Muscle of arm (tissue), 14 donors: ENCODE measurements at places on chromosomes 5 and 9. TPM values are rescaled to one million over a fixed set of nuclear protein-coding genes. Genes with fewer than 3 reads are reported as not detected.

GRCh38 chr5:140575309-140575708, 10.7 kb downstream of the SLC35A4 start:
- no peak for DNase-seq

GRCh38 chr5:164671640-164672039, 1166.2 kb downstream of the MAT2B start:
- no peak for DNase-seq

DNA sequence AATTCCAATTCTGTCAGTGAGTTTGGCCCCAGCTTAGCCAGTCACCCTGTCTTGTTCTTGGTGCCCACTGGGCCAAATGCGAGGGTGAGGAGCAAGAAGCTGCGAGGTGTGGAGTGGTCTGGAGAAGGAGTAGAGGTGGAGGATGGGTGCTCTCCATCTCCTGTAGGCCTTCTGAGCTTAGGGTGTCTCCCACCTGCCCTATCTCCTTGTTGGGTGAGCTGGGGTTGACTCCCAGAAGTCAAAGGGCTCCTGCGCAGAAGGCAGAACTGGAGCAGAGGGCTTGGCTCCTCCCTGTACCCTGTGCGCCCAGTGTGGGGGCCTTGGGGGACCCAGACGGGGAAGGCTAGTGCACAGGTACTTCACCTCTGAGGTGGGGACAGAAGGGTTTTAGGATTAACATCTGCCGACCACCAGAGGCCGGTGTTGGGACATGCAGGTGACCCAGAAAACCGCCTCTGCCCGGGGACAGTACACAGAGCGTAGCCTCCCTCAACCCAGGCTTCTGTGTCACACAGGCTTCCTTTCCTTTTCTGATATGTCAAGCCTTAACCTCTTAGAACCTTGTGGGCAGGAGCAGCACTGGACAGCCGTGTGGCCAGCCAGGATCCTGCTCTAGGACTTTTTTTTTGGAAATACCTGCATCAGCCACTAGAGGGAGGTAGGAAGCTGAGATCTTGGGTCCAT, 16.9 kb downstream of the IL5 start:
- peak; percentile 49 for DNase-seq

GRCh38 chr5:181188700-181189362, 16.2 kb downstream of the TRIM7 start:
- DNase-seq, result peak; percentile 91

DNA sequence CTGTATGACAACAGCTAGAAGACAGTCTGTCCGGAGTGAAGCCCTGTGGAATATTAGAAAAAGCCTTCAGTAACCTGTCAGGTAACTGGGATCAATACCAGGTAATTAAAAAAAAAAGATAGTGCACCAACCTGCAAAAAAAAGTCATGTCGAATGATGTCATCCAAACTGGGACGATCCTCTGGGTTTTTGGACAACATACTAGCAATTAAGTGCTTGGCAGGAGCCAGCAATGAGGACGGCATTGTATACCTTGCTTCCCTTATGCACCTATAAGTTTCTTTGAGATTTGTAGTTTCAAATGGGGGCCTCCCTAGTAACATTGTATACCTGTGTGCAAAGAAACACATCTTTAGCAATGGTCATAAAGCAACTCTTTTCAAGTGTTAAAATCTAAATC, 2.8 kb downstream of the PLK2 start:
- no peak for DNase-seq

DNA sequence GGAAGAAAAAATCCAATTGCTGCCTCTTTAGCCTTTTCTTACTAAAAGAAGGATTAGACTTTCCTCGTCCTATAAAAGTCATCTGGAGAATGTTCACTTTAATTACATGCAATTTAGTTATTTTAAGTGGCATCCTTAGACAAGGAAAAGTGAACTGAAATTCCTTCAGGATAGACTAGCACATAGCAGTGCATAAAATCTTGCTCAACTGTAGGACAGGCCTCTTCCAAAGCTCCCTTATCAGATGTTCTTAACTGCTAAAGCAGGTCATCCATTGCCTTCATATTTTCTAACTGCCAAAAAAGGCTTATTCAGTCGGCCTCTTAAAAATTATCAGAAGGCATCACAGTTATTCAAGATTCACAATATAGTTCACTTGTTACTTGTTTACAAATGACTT, 396.5 kb downstream of the DMRT2 start:
- no peak for DNase-seq

DNA sequence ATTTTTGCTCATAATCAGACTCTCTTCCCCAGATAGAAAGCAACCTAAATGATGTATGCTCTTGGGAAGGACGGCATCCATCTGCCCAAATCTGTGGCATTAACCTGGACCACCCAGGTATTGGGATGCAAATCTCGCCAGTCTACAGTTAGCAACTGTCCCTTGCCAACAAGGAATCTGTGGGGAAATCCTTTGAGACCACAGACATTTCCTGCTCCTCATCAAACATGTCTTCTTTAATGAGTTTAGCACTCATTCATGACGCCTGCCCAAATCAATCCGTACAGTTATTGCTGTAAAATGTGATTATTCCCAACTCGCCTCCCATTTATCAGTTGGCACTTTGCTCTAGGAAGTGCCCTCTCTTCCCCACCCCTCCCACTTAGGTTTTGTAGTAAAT, 7.8 kb downstream of the ROR2 start:
- no peak for DNase-seq

DNA sequence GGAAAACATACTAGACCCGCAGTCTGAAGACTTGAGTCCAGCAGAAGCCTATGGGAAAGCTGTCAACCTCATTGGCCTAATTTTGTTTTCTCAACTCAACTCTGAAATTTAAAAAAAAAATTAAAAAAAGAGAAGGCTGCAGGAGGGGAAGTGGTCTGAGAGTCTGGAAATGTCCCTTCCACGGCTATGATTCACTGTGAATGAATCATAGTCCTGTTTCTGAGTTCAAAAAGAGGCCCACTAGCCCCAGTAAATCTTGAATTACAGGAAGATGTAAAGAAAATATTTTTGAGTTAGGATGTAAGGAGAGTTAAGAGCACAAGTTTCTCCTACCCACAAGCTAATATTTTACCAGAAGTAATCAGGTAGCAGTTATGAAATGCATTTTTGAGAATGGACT, 565.5 kb upstream of the DMAC1 start:
- DNase-seq, result no peak

DNA sequence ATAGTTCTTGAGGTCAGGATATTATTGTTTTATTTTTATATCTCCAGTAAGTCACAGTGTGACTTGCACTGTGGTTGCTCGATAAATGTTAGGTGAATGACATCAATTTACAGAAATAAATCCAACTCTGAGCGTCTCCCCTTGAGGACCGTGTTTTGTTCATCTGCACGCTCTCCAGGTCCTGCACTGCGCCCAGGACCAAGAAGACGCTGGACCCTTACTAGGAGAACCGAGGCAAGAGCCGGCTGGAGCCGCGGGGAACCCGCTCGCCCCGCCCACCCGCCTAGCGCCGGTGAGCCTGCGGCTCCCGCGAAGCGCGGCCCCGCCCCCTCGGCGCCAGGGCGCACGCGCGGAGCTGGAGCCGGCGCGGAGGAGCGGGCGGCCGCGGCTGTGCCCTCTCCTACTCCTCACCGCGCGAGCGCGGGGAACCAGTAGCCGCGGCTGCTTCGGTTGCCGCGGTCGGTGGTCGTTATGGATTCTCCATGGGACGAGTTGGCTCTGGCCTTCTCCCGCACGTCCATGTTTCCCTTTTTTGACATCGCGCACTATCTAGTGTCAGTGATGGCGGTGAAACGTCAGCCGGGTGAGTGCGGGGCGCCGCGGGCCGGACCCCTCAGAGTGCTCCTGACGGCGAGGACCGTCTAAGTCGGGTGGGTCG, at the start of gene TMEM38B:
TSS of gene TMEM38B (plus strand) at position 352 of the 658 bp plus-strand sequence. CDS start at position 472, 120 bp downstream.
- DNase-seq, result peak; percentile 69

- no peak for DNase-seq
Measured at GRCh38 chr9:134383148-134383547, 56.9 kb downstream of the RXRA start.

DNA sequence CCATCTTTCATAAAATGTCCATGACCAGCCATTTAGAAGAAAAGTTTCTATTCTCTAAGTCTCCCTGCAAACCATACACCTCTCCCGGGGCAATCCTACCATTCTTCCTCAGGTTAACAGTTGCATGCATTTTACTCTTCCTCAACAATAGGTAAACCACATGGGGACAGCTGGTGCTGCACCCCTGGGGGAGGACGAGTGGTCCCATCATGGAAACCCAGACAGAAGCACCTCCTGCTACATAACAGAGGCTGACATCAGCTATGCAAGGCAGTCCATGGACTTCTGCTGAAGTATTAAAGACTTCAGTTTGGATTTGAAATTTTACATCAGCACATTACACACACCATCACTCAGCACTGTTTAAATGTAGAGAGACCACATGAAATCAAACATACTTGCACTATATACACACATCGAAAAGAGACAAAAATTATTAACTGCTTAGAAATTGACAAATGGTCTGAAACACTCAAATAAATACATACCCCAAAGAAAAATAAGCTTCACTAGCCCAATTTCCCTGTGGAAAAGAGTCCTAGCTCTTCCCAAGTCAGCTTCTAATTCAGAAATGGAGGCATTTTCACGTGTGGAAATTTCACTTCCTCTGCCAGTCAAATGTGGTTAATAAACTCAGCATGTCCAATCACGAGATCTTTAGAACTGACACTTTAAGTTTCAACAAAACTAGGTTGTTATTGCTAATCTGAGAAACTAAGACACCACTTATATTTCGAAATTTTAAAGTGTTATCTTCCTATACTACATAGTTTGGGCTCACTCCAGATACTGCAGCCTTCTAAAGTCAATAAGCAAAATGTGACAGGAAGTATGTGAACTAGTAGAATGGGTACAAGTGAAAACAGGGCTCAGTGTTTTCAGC, 173.4 kb downstream of the ROR2 start:
- DNase-seq, result no peak

GRCh38 chr5:35890021-35891020, 33.6 kb downstream of the IL7R start:
- no peak for DNase-seq

- no peak for DNase-seq
Measured at GRCh38 chr5:54669845-54670244, 152.3 kb downstream of the SNX18 start.

GRCh38 chr5:497871-498509, 26.3 kb downstream of the SLC9A3 start:
- DNase-seq, result no peak

DNA sequence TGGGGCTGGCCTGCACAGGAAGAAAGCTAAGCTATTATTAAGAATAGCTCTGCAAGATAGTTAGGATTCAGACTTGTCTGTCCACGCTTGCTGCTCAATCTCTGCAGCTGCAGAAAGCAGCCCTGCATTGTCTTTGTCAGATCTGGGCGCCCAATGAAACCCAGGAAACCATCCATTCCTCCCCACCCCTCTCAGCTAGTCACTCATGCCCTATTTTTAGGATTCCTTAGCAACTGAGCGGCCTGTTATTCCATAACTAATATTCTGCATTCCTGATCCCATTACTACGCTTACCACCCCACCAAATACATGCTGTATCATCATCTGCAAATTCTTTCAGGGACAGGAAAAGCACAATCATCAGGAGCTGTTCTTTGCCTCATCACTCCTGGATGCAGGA, 52.9 kb upstream of the APC start:
- no peak for DNase-seq

DNA sequence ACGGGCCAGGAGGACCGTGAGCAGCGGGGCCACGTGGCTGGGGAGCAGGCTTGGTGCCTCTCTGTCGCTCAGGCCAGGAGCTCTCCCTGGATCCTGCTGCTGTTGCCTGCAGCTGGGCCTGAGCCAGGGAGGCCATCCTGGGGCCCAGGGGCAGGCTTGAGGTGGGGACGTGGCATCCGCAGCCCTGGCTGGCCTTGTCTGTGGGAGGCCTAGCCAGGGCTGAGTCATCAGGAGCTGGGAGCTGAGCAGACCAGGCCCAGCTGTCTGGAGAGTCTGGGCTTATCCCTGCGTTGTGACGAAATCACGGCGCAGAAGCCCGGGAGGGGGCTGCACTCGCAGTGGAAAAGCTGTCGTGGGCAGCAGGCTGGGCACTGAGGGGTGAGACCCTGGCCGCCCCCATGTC, 138.8 kb upstream of the COL5A1 start:
- DNase-seq, result peak; percentile 75

- DNase-seq, result no peak
Measured at GRCh38 chr9:101005246-101005645, 23.3 kb upstream of the PLPPR1 start.

Gene C9orf72
- polyA plus RNA-seq, result 16.5 TPM

Gene SKP2
- 79.7 TPM for polyA plus RNA-seq

Gene CYLC2
- polyA plus RNA-seq, result not detected

Gene RXRA
- polyA plus RNA-seq, result not detected

Gene NEUROG1
- not detected for polyA plus RNA-seq

Gene PARP8
- 14.3 TPM for polyA plus RNA-seq

Gene UAP1L1
- polyA plus RNA-seq, result 2.3 TPM

Gene SHROOM1
- 3.0 TPM for polyA plus RNA-seq
